ENCODE measurements at places on chromosomes 4 and X.

- no peak for DNase-seq
These were observed 1015.1 kb downstream of the RPA4 start for GRCh38 chrX:97898798-97899197.

DNA sequence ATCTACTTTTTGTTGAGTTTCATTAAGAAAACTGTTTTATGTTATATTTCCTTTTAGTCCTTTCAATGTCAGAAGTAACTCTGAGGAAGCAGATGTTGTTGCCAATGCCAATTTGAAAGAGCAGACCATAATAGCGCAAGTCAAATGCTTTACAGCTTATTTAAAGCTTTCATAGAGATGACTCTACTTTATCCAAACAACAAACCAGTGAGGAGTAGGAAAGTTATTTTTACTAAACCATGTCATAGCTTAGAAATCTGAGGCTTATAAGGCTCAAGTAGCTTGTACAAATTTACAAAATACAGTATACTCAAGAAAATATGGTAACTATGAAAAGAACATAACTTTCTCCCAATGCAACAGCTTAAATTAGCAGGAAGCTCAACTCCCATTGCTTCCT lies 40.1 kb upstream of the SPOCK3 start:
- no peak for DNase-seq

DNA sequence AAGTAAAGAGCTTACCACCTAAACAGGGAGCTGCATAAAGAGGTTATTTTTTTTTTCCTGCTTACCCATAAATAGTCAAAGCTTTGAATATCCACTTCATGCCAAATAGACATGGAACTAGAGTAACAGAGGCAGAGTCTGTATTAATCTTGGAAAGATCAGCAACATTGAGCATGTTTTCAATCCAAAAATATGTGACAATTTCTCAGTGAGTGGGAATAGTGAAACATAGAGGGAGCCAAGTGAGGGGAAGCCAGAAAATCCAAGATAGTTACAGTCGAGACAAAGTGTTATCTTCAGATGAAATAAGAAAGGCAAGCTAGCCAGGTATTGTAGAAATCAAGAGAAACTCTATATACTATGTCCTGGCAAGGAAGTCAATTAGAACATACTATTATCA lies 122.3 kb upstream of the TACR3 start:
- DNase-seq, result no peak

GRCh38 chr4:185955826-185956543 lies 113.0 kb upstream of the TLR3 start:
- no peak for DNase-seq

DNA sequence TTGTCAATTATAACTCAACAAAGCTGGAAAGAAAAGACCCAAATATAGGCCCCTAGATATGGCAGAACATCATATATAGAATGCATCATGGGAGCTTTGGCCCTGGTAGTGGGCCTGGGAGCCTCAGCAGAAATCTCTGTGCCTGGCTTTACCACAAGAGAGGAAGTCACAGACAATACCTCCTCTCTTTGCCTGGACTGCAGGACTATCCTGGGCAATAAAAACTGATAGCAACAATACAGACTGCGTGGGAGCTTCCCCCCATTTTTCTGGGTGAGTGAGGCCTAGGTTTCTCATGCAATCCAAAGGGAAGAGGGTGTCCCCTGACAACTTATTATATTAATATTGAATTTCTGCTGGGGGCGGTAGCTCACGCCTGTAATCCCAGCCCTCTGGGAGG lies 64.0 kb upstream of the NFKB1 start:
- DNase-seq, result no peak

DNA sequence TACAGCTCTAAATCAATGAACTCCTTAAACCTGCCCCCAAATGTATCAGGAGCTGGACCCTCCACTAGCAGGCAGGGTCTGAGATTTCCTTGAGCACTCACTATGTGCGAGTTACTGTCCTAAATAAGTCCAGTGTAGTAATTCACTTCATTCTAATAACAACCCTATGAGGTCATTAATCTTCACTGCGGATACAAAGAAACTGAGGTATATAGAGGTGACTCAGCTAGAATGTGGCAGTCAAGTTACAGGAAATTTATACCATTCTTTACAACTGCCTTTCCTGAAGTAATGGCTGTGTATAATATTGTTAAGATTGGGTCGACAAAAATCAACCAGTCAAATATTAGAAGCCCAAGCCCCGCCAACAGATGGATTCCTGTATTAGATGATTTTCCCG lies 473.9 kb upstream of the FTHL17 start:
- no peak for DNase-seq

DNA sequence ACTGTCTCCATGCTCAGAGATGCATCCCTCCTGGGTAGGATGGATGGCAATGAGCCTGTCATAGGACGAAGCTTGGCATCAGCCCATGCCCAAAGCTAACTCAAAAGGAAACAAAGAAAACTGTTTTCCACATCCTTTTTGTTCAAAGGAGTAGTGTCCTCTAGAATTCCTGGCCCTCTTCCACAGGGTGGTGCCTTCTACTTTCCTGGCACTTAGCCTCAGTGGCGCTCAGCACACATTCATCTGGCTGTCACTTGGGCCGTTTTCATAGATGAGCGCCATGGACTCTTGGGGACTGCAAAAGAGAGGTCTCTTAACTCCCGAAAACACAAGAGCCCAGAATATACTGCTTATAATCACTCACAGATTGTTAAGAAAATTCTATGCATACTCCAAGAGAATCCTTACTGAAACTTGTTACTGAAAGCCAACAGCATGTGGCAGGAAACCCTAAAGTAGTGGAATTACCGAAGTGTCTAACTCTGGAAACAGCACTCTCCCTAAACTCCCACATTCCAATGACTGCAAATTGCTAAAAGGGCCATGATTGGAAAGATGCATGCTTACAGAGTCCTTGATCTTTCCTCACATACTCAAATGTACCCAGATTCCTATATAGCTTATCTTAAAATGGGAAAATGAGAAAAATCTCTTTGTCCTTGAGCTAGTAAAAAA lies 110.0 kb downstream of the HS6ST2 start:
- DNase-seq, result no peak

DNA sequence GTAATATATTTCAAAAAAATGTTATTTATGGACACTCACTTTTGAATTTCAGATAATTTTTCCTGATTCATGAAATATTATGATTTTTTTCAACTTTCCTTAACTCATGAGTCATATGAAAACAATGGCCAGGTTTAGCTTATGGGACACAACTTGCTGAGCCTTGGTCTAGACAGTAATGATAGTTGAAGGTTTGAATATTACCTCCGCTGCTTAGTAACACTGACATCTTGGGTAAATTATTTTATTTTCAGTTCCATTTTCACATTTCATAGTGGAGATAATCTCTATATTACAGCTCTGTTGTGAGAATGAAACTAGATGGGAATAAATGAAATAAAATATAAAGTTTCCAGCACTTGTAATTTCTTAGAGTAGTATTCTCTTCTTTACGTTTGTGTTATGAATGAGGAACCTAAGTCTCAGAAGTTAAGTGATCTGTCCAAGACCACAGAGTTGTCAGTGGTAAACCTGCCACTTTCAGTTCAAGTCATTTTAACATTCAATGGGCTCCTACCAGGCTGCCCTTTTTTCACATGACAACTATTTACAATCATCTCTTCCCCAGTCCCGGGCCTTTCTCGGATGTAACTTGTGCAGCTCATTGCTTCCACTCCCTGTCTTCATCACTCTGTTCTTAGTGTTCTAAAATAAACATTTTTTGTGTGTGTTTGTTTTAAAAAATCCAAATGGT lies 46.8 kb upstream of the GC start:
- no peak for DNase-seq

- DNase-seq, result no peak
These were observed 14.8 kb downstream of the CD38 start for GRCh38 chr4:15792974-15793373.

- peak; percentile 46 for DNase-seq
These were observed 126.0 kb upstream of the ENPP6 start for GRCh38 chr4:184343502-184344177.

- no peak for DNase-seq
These were observed 33.5 kb downstream of the GUCY2F start for GRCh38 chrX:109448282-109448938.

- DNase-seq, result no peak
These were observed 35.1 kb upstream of the PPP2R3B start for GRCh38 chrX:421646-422391.

DNA sequence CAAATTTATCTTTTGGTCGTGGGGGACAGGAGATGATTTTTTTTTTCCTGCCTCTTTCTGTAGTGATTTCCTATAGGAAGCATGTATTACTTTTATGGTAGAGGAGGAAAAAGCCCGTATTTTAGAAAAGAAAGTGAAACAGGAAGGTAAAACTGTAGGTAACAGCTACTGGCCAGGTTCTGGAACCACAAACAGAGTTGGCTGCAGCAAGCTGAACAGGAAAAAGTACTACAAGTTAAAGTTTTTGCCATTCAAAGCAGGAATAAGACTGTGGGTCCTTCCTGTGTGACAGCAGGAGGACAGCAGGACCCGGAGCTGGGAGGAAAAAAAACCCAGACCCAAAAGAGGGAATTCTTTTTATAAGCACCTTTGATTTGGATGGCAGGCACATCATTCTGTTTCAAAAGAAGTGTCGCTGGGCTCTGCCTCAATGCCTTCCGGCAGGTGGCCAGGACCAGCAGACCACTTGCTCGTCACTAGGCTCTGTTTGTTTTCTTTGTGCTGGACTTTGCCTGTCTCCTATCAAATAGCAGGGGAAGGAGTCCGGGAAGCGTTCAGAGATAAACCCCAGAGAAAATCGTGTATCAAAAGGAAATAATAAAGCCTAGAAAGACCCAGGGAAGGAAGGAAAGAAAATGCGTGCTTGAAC lies 277.9 kb downstream of the ADGRA3 start:
- no peak for DNase-seq

DNA sequence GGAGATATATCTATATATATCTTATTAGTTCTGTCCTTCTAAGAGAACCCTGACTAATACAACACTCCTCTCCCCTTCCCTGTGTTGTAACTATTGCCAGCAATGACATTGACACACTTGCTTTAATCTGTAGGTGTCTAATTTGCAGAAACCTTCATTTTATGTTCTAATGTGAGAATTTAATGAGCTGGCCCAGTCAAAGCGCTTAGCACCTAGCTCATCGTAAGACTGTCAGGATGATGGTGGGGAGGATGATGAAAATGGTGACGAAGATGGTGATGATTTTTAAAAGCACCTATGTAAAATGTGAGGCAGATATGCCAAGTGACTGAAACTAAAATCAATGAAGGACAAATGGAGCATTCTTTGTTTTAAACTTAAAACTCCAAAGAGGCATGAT lies 183.8 kb downstream of the DHX15 start:
- no peak for DNase-seq

DNA sequence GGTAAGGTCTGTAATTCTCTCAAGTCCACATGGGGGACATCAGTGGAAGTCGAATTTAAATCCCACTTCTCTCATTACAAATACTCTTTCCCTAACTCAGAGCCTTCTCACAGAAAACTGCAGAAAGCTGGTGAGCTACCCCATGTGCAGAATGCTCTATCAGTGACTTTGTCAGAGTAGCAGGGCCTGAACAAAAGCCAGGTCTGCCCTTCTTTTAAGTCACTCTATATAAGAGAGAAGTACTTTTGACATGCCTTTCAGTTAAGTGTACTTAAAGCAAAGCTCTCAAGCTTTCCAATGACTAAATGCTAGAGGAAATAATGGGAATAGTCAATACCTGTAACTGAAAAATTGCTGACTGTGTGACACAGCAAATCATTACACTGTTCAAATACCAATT lies 323.1 kb downstream of the KCNIP4 start:
- DNase-seq, result no peak

GRCh38 chr4:141768954-141769353 lies 132.6 kb downstream of the IL15 start:
- DNase-seq, result no peak

DNA sequence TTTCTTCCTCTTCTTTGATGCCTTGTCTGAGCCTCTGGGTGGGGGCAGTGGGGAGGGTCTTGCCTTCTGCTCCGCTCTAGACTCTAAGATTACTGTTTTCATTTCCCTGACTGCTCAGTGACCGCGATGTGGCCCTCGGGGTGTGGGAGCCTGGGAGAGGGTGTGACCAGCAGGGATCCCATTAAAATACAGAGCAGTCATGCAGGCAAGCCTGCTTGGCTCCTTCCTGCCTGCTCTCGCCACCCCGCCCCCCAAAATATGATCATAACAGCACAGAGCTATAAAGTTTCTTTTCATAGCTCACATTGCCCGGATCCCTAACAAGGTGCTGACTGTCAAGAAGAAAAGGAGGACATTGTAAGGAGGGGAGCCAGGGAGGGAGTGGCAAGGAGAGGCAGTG lies 332.9 kb downstream of the RAB28 start:
- DNase-seq, result no peak

DNA sequence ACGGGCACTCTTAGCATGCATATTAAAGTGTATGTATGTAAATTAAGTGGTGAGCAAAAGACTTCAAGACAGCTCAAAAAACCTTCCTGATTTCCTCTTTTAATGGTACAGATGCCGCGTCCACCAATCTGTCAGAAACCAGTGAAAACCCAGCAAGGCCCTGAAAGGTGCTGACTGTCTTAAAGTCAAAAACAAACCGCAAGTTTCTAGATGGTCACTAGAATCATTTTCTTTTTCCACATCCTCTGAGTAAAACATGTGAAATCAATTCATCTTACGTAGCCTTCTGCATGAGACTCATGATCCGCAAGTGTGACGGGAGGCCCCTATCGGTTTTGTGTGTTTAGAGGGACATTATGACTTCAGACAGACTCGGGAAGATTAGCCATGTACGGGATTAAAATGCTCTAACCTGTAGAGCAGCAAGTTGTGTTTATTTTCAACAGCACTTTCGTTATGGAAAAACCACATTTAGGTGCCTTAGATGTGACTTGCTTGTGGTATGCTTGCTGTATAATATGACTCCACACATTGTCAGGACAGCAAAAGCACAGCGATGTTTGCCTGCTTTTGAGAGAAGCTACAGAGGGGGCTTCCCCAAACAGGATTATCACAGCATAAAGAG lies 88.2 kb upstream of the STS start:
- peak; percentile 33 for DNase-seq

- no peak for DNase-seq
These were observed 1779.1 kb downstream of the STIM2 start for GRCh38 chr4:28639747-28640146.

DNA sequence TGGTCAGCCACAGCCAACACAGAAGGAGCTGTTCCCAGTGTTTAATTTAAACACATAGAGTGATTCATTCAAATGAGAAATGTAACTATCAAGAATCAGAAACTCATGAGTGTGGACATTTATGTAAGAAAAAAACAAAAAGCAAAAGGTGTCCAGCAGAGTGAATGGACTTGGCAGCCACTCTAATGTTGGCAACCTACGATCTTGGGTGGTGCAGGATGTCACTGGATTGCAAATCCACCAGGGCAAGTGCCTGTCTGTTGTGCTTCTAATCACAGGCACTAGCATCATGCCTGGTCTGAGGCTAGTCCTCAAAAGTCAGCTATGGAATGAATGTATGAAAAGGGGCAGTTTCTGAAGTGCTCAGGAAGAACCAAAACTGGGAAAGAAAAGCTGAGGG lies 277.7 kb upstream of the CLNK start:
- DNase-seq, result no peak
